SW 1271 (cell line): ENCODE measurements at places on chromosomes 3 and 15.

DNA sequence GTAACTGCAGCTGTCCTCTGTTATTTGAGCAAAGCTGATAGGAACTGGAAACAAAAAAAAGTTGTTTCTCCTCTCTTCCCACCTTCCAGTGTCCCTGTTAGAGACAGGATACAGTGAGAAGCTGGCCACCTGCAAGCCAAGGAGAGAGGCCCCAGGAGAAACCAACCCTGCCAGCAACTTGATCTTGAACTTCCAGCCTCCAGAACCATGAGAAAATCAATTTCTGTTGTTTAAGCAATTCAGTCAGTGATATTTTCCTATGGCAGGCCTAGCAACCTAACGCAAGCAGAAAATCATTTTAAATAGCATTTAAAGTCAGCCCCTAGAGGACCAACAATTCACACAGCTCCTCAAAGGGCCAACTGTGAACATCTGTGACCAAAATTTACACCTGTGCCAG is 291.3 kb downstream of the OXSM start:
- no peak for DNase-seq

DNA sequence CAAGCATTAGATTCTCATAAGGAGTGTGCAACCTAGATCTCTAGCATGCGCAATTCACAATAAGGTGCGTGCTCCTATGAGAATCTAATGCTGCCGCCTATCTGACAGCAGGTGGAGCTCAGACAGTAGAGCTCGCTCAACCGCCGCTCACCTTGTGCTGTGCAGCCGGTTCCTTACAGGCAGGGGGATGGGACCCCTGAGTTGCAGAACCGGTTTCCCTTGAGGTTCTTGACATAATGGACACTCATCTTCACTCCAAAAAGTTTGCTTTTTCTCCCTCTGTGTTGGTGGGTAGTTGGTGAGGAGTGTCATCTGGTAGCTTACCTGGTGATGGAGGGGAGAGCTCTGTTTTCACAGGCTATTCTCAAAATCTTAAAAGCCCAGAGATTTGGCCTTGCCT is 324.0 kb upstream of the TBL1XR1 start:
- no peak for DNase-seq

DNA sequence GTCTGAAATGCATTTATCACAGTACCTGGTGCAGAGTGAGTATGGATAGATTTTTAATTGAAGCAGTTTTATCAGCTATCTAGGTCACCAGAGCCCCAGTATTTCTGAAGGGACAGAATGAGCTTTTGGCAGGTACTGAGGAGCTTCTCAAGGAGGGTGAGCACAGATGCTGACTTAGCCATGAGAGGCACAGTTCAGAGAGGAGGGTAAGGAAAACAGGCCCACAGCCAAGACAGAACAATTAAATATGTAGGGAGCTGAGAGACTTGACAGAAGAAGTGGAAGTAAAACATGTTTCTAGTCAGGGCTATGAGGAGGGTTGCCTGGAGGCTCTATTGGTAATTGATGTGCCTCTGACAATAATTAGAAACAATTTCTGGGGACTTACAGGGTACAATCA is 20.1 kb downstream of the ZNF80 start:
- no peak for DNase-seq

DNA sequence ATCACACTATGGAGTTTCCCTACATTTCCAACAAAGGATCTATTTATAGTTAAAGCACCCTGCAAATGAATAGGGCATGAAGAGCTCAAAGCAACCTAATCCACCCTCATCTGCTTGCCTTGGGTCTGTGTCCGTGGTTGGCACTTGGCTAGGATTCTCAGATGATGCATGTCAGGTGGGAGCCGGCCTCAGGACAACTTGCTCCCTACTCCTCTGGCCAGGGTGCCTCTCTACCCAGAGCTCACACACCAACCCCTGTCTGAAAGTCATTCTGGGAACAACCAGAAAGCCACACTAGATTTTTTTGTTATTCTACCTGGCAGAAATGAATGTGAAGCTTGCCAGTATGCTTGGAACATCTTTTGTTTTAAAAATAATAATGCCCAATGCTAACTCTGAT is 13.2 kb downstream of the ARHGEF3 start:
- no peak for DNase-seq

- no peak for DNase-seq
Observed at GRCh38 chr3:151896246-151897012, 23.0 kb downstream of the SUCNR1 start.

- no peak for DNase-seq
Observed at GRCh38 chr3:72630327-72630968, 217.8 kb downstream of the SHQ1 start.

- DNase-seq: no peak
Observed at GRCh38 chr3:116045314-116045713, 400.0 kb downstream of the LSAMP start.

DNA sequence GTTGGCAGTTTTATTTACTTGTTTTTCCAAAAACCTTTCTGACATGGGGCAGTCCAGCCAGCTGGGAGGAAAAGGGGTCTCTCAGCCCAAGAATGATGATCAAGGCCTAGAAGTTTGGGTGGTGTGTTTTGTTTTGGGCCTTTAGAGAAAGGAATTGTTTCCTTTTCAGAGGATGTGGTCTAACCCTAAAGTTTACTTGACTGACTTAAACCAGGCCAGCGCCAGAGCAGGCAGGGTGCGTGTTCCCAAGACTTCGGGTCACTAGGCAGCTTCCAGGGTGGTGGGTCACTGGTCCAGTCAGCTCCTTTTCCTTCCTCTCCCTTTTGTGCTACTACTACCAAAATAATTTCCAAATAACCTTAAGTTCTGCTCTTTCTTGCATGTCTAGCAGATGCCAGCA is 4.9 kb downstream of the FLNB start:
- no peak for DNase-seq

- DNase-seq: no peak
Observed at GRCh38 chr3:69248436-69248835, 126.0 kb upstream of the LMOD3 start.

DNA sequence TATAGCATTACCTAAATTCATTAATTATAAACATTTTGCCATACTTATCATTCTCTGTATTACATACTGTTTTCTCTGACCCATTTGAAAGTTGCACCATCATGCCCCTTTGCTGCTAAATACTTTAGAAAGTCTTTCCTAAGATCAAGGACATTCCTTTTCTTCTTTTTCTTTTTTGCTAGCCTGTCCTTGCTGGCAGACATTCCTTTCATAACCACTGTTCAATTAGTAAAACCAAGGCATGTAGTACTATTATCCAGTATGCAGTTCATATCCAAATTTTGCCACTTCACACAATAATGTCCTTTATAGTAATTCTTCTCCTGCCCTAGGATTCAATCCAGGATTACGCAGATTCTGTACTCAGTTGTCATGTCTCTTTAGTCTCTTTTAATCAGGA is 321.0 kb upstream of the C2CD4B start:
- DNase-seq: no peak

DNA sequence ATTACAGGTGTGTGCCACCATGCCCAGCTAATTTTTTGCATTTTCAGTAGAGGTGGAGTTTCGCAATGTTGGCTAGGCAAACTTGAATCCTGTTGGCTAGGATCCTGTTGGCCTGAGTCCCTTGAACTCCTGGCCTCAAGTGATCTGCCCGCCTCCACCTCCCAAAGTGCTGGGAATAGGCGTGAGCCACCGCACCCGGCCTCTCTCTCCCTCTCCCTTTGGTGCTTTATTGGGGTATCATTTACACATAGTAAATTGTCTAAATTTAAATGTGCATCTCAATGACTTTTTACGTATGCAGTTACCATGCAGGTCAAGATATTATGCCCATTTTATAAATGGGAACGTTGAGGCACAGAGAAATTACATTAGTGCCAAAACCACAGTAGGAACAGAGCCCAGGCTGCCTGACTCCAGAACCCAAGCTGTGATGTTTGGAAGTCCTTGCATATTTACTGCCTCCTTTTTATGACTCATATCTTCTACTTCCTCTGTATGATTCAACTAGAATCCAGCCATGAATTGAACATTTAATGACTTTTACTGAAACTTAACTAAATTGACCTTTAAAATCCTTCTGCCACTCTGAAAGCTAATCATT is 34.0 kb upstream of the RPP14 start:
- peak; percentile 26 for DNase-seq

GRCh38 chr3:50661321-50661837 is 13.3 kb upstream of the DOCK3 start:
- DNase-seq: no peak

DNA sequence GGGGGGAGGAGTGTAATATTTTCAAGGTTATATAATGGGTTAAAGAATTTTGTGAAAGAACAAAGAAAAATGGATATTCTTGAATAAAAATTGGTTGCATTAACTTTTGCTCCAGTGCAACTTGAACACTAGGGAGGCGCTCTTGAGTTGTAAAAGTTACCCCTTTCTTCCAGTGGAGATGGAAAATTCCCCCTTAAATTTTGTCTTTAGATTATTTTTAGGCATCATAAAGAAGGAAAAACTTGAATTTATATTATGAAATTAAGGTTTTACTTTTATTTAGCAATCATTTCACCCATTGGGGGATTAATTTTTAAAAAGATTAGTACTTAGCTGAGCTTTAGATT is 550 bp upstream of the CHD2 start:
- no peak for DNase-seq

DNA sequence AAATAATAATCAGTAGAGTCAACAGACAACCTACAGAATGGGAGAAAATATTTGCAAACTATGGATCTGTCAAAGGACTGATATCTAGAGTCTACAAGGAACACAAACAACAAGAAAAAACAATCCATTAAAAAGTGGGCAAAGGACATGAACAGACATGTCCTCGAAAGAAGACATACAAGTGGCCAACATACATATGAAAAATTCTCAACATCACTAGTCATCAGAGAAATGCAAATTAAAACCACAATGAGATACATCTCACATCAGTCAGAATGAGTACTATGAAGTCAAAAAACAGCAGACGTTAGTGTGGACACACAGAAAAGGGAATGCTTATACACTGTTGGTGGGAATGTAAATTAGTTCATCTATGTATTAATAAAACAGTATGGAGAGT is 33.7 kb downstream of the SLC2A2 start:
- DNase-seq: no peak

DNA sequence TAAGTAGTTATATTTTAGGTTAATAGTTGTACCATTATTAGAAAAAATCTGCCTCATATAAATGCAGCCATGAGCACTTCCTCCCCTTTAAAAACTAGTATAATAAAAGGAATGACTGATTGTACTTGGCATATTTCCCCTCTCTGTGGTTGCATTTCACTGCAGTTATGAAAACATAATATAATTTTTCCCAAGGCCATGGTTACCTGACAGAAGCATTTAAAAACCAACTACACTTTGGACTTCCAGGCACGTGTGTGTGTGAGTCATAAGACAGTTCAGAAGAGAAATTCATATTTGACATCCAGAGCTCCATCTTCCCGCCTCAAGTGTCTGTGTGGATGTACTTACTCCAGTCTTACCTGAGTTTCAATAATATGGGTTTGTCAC is 828.2 kb upstream of the CFAP20DC start:
- no peak for DNase-seq

DNA sequence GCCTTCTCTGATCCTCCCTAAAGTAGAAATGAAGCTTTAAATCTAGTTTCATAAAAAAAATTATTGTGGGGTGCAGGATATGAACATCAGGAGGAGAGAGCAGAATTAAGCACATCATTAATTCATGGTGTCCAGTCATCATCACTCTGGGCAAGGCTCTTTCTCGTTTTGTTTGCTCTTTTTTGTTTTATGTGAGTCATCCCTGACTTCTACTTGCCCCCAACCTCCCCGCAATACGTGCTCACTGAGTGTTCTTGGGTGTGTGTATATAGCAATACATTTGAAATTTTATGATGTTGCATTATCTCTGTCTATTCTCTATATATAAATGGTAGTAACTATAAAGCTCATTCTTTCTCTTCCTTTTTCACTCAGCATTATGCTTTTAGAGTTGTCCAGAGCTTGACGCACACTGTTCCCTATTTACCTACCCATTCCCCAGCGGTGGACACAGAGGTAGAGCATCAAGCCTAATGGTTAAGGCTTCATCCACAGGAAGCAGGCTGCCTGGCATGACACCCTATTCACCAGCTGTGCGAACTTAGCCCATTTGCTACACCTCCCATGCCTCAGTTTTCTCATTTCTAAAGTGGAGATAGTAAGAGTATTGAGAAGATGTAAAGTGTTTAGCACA is 72.3 kb downstream of the CD200R1L start:
- DNase-seq: no peak

- peak; percentile 1 for DNase-seq
Observed at GRCh38 chr15:31471731-31472430, 145.2 kb downstream of the KLF13 start.

GRCh38 chr15:49918121-49918520 is 200.9 kb downstream of the ATP8B4 start:
- no peak for DNase-seq

DNA sequence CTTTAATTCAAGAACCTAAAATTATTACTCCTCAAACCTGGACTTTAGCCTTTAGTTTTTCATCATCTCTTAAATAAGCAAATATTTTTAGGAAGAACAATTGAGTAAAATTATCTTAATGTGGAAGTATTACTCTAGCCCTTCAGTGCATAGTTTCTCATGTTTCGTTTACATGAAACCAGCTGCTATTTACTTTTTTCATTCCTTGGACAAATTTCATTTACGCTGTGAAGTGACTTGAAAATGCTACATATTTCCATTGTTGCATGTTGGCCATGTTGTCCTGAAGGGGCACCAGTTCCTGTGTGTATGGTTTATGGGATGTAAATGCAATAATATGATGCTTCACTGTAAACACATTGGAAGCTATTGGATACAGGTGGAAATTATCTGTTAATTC is 49.9 kb downstream of the SLC25A26 start:
- no peak for DNase-seq

- DNase-seq: no peak
Observed at GRCh38 chr15:26461847-26462608, 310.8 kb downstream of the GABRB3 start.

DNA sequence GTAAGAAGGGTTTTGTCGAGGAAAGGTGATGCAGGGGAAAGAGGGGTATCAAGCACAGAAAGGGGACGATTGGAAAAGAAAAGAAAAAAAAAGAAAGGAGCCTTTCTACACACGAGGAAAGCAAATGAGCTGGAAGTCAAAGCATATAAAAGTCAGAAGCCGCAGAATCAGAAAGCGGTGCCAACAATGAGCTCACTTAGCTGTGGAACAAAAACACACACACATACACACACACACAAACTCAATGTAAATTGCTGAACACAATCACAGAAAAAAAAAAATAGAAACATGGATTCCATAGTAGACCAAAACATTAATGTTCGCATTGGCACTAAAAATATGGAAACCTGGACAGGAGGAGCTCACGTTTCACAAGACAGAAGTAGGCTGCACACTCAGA is 63.4 kb upstream of the FEZF2 start:
- DNase-seq: no peak
